ENCODE measurements at places on chromosomes 16 and 17. TPM values are rescaled to one million over a fixed set of nuclear protein-coding genes. Genes with fewer than 3 reads are reported as not detected.

GRCh38 chr16:27458258-27458657, 56.3 kb downstream of the IL21R start:
- DNase-seq = peak; percentile 8

- no peak for DNase-seq
Measured at GRCh38 chr17:65362826-65363225, 198.6 kb downstream of the AXIN2 start.

GRCh38 chr16:77442078-77442477, 7.2 kb upstream of the ADAMTS18 start:
- no peak for DNase-seq

DNA sequence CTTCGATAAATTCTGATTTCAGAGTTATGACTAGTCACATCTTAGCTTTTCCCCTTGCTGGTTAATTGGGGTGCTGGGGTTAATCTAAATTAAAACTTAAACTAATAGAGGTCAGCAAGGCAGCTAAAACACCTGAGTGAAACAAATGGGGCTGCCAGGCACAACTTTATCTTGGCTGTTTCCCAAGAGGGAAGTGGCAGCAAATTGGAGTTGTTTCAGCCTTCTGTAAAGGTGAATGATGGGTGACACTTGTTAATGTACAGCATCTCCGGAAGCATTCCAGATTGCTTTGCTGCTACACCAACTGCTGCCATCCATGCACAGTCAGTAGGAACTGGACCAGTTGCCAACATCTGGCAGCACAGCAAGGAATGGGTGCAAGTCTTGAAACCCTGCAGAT, 43.9 kb downstream of the AATF start:
- DNase-seq = no peak

DNA sequence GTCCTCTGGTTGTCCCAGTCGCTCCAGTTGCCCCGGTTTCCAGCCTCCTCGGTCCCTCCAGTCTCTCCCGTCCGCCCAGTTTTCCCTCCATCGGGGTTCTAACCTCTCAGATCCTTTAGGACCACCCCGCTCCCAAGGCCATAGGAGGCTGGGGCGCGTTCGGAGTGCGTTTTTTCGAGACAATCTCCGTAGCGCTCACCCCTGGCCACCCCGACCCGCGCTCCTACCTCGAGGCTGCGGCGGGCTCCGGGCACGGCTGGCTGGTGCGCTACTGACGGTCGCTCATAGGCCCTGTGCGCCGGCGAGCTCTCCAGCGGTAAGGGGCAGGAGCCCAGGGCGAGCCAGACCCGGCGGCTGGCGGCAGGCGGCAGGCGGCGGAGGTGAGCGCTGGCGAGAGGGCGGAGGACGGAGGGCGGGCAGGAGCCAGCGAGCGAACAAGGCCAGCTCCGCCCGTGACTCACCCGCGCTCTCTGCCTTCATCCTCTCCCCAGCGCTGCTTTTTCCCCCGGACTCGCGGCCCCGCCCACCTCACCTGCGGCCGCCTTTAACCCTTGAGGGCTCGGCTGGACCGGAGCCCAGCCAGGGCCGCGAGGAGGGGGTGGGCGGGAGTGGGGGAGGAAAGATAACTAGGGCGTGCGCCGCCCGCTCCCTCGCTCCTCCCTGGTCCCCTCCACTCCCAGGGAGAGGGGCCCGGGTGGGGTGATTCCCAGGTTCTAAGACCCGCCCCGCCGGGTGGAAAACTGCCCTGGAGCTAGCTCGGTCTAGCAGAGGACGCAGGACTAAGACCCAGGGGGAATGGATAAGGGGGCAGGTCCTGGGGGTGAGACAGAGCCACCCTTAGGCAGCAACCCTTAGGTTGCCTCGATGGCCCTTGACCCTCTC, at the start of gene SP6:
SP6 (minus strand) TSS at position 472 of the 882 bp plus-strand sequence. CDS start 2,734 bp downstream, outside the sequence.
- no peak for DNase-seq

DNA sequence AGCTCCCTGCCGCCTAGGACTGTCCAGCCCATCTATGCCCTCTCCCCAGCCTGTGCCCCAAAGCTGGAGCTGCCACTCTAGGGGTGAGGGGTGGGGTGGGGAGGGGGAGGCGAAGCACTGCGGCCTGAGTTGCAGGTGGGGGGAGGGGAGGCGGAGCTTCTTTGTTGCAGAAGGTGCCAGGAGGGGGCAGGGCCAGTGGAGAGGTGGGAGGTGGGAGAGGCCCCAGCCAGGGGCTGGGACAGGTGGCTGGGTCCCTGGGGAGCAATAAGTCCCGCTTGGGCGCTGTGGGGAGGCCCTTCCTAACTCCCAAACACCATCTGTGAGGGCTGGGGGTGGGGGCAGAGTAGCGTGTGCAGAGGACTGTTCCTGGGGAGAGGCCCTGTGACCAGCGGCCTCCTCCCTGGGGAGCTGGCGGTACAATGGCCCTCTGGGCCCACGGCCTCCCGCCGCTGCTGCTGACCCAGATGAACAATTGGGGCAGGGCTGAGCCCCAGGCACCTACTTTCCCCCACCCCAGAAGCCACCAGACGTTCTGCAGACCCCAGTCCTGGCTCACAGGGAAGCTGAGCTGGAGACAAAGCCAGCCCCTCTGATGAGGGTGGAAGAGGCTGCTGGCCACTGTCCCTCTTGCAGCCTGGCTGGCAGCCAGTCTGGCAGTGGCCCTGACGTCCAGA, 2.2 kb upstream of the NTN3 start:
- DNase-seq = no peak

DNA sequence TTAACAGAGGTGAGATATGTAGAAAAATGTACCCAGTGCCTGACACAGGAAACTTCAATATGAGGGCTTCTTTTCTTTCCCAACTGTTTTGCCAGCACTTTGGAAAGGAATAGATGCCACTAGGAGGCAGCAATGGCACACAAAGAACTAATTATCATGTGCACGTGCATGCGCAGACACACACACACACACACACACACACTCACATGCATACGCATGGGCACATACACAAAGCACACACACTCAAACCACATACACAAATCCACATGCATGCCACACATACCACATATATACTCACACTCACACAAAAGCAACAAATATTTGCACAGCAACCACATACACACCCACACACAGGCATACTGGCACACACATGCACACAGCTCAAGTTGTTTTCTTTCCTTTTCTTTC, 8.8 kb upstream of the CEP112 start:
- DNase-seq = peak; percentile 24

DNA sequence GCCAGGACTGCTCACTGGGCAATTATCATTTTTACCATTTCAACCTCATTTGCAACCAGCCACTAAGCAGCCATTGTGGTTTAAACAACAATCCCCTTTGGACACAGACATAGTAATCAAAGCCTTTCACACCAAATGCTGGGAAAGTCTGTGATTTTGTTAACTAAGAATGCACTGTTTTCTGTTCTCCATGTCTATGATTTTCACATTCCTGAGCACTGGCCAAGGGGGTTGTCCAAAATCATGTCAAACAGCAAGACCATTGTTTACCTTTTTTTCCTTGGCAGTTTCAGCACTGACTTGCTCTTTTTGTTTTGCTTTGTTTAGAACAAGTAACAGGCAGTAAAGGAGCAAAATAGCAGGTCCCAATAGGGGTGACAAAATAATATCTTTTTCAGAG, 106.3 kb upstream of the SIAH1 start:
- no peak for DNase-seq

DNA sequence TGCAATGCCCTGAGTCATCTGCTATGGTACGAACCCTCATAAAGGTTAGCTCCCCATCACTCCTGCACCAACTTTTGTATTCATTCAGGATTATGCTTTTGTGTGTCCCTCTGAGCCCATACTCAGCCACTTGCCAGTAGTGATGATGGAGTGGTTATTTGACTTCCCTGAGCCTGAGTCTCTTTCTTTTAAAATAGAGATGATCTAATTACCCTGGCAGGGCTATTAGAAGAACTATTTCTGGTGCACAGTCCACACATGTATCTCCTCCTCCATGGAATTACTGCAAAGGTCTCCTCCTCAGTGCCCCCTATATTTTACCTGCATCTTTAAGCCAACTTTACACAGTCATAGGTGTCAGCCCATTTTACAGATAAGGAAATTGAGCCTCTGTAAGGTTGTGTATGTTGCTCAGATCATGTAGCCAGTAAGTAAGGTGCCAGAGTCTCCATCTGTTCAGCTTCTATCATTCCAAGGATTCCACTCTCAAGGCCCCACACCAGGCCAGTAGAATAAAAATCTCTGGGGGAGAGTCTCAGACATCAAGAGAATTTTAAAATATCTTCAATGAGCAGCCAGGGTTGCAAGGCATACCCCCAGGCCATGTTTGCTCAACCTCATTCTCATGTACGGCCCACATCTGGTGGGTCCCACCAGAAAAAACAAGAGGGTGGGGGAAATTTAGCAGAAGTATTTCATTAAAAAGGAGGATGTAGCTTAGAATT, 333.7 kb upstream of the HSBP1 start:
- no peak for DNase-seq

GRCh38 chr17:50721194-50722010, 2.0 kb downstream of the LUC7L3 start:
- DNase-seq = no peak

DNA sequence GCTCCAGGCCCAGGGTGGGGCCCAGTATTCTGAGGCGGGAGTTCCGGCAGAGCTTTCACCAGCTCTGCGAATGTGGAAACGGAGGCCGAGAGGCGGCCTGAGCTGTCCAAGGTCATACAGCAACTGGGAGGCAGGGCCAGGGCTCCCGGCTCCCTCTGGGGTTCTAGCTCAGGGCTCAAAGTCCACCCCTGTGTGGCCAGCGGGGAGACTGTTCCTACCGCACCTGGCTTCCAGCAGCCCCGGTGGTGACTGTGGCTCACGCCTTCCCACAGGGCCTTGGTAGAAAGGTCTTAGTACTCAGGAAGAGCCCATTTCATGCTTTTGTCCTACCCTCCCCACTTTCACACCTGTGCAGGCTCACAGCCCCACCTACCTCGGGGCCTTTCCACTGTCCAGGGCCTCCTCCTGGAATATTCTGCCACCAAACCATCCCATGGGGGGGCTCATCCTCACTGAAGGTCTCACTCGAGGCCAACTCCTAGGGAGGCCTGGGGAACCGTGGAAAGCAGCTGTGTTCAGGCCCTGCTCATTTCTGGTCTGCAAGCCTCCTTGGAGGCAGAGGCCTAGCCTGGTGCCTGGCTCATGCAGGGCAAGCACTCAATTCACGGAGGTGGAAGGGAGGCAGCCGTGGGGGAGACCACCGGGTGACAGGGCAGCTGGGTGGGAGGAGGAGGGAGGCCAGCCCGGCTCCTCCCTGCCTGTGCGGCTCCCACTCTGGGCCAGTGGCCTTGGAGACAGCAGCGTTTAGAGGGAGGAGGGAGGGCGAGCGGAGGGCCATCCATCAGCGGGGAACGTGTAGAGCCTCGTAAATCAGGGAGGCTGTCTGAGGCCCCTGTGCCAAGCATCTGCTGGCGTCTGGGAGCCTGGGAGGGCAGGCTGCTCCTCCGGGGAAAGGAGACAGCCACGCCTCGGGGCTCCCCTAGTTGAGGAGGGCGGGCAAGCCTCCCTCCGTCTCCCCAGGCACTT, 12.7 kb upstream of the DOC2B start:
- no peak for DNase-seq

DNA sequence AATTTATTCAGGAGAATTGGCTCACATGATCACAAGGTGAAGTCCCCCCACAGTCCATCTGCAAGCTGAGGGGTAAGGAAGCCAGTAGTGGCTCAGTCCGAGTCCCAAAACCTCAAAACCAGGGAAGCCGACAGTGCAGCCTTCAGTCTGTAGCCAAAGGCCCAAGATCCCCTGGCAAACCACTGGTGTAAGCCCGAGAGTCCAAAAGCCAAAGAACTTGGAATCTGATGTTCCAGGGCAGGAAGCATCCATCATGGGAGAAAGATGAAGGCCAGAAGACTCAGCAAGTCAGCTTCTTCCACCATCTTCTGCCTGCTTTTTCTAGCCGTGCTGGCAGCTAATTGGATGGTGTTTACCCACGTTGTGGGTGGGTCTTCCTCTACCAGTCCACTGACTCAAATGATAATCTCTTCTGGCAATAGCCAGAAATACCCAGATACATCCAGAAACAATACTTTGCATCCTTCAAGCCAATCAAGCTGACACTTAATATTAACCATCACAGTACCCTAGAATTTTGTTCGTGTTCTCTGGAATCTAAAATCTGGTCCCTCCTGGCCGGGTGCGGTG, 40.4 kb downstream of the TMEM114 start:
- DNase-seq = no peak

DNA sequence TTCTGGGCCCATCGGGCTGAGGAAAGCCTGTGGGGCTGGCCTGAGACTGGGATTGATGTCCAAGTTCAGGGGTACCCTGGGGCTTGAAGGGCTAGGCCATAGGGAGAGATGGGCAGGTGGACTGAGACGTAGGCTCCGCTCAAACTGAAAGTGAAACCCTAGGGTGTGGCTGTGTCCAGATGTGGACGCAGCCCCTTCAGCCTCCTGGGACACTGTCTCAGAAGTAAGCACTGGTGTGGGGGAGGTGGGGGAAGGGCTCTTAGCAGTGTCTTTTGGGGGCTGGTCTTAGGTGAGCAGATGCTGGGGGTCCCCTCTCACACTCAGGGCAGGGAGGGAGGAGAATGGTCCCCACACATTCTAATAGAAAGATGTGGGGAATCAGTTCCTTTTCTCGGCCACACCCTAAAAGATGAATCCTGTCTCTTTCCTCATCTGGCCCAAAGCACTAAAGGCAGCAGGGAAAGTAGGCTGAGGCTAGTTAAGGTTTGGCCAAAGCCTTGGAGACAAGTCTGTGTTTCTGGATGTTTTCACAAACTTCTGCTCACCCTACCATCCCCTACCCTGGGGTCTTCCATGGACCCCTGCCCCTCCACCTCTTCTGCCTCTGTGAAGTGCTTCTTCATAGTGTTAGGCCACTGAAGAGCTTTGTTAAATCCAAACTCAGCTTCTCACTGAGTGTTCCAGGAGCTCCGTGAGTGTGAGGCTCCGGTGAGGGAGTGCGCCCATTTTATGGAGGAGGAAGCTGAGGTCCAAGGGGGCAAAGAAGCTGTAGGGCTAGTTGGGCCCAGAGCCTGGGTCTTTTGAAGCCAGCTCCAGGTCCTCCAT, 5.6 kb downstream of the FMNL1 start:
- DNase-seq = no peak

GRCh38 chr17:51120739-51121619, at the start of gene SPAG9:
Gene SPAG9 (minus strand): TSS chr17:51120868. CDS start chr17:51120656, 212 bp downstream.
- peak; percentile 95 for DNase-seq

DNA sequence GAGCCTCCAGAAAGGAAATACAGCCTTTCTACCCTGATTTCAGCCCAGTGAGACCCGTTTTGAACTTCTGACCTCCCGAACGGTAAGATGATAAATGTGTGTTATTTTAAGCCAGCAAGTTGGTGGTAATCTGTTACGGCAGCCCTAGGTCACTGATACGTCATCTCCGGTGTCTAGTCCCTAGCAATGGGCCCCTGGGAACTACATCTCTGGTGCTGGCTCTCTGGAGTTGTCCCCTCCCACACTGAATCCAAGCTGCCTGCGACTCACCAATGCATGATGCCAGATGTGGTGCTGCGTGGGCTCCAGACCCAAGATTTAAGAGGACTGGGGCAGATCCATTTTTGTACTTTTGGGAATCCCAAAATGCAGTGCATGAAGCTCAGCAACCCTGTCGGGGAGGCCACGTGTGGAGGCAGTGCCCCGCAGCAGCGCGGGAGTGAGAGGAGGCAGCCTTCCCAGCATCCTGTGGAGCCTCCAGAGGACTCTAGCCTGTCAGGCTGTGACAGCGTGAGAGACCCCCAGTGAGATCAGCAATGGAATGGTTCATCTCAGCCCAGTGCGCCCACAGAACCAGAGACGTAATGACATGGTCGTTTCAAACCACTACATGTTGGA, 43.6 kb upstream of the USP7 start:
- no peak for DNase-seq

GRCh38 chr17:58605470-58605869, 86.4 kb downstream of the TEX14 start:
- no peak for DNase-seq

- DNase-seq = no peak
Measured at GRCh38 chr17:79818026-79818758, 21.0 kb downstream of the CBX4 start.

The UBE2I gene
- total RNA-seq = 44.5 TPM

The IL21R gene
- 0.39 TPM for total RNA-seq

The SECTM1 gene
- 11.7 TPM for total RNA-seq

The KRT39 gene
- total RNA-seq = 6.4 TPM
